ENCODE measurements at places on chromosomes 6 and 20. TPM values are rescaled to one million over a fixed set of nuclear protein-coding genes. Genes with fewer than 3 reads are reported as not detected.
A peak's percentile ranks its signal among the peaks of the same experiment; 100 is the strongest.

- H3K36me3 ChIP-seq, result peaks cover 3% of the 10 kb centered on the region
- H3K4me3 ChIP-seq, result no peak overlapping the region
- no peaks in the 10 kb centered on the region for H3K4me1 ChIP-seq
- no peak for DNase-seq
- H3K27me3 ChIP-seq, result no peaks in the 10 kb centered on the region
Observed at GRCh38 chr6:118813775-118814174, 80.2 kb upstream of the ASF1A start.

The PDE10A gene
- 17.3 TPM for total RNA-seq

GRCh38 chr20:36102809-36103596 lies 51.5 kb upstream of the EPB41L1 start:
- no peak overlapping the region for H3K4me3 ChIP-seq
- no peaks in the 10 kb centered on the region for H3K36me3 ChIP-seq
- H3K27me3 ChIP-seq, result peaks cover 35% of the 10 kb centered on the region
- peaks cover 13% of the 10 kb centered on the region for H3K4me1 ChIP-seq
- DNase-seq, result no peak
- H3K27ac ChIP-seq, result no peak overlapping the region

DNA sequence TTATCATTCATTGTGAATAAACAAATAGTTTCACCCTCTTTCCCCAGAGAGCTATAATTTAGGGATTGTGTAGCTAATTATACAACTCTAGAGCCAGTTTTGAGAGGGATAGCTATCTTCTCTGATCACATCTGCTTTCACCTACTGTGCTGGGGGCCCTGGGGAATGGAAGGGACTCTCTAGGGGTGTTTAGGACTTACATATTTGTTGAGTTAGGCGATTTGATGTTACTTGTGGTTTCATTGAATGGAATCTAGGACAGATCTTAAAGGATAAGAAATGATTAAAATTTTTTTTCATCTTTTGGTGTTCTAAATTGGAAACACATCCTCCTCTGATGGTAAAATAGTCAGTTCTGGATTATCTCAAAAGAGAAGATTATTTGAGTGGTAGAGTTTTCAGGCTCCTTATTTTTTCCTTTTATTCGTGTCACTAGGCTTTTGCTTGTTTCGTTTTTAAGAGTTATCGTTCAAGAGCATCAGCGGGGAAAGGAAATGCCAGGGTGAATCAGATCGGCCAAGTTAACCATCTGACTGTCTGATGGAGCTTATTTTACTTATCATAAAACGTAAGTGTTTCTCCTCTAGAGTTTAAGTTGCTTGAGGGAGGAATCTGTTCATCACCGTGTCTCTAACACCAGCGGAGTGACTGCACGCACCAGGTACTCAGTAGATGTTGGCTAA lies 236.7 kb downstream of the FARS2 start:
- H3K4me3 ChIP-seq, result no peak overlapping the region
- H3K27ac ChIP-seq, result no peak overlapping the region
- no peaks in the 10 kb centered on the region for H3K36me3 ChIP-seq
- H3K4me1 ChIP-seq, result peaks cover 23% of the 10 kb centered on the region
- DNase-seq, result no peak
- no peaks in the 10 kb centered on the region for H3K27me3 ChIP-seq

DNA sequence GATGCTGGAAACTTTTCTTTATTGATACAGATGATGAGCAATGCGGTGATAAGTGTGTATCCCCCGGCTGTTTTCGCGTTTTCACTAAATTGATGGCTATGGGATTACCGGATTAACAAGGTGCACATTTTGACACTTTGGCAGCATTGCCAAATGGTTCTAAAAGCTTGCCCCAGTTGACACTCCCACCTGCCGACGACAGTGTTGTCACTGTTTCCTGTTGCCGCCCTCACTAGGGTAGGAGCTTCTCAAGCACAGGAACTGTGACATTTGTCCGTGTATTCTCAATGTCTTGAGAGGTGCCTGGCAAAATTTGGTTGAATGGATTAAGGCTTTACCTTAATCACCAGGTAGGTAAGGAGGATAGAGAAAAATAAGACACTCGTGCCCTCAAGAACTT lies 9.8 kb upstream of the MAPK13 start:
- no peaks in the 10 kb centered on the region for H3K36me3 ChIP-seq
- H3K27me3 ChIP-seq, result no peaks in the 10 kb centered on the region
- peaks cover 9% of the 10 kb centered on the region for H3K4me1 ChIP-seq
- H3K4me3 ChIP-seq, result no peak overlapping the region

DNA sequence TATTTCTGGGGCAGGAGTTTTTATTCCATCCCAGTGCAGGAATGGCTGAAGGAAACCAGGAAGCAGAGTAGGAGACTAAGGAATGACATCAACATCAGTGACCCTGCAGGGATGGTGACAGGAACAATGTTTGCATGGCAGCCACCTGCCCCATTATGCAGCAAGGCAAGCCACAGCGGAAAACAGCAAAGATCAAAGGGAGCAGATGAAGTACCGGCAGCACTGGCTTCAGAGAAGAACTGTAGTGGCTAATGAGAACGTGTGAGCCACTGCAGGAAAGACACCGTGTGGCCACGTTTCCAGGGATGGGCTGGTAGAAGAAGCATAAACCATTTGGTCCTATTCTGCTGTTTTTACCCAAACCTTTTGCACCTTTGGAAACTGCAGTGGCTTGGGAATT lies 52.9 kb upstream of the TAB2 start:
- H3K27ac ChIP-seq, result no peak overlapping the region
- no peaks in the 10 kb centered on the region for H3K36me3 ChIP-seq
- no peaks in the 10 kb centered on the region for H3K27me3 ChIP-seq
- DNase-seq, result peak; percentile 31
- H3K4me1 ChIP-seq, result peaks cover 10% of the 10 kb centered on the region

Data from neural progenitor cell (in vitro differentiated cells).